ENCODE measurements at places on chromosomes 5 and 9.

DNA sequence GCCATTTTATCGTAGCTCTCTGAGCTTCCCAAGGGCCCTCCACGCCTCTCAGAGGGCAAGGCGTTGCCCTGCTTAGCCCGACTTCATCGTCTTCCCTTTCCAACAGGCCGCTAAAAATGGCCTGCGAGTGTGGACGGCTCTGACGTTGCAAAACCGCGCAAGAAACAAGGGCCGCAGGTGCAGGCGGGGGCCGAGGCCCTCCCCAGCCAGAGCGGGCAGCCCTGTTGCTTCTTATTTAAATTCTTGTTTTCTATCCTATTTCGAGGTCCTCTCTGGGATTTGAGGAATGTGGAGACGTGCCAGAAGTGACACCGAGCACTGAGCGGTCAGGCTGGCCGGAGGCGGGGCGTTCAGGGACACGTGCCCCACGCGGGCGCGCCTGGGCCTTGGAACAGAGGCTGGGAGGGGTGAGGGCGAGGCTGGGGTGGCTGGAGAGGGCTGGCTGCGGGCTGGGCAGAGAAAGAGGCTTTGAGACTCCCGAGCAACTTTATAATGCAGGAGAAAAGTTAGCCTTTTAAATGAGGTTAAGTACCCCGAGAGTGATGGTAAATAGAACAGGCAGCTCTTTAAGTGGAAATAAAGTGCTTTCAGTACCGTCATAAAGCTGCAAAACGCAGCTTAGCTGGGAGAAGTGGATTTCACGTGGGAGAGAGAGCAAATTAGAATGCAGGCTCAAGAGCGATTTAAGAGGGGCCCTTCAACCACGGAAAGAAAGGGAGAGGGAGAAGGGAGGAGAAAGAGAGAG lies 243.6 kb downstream of the AUH start:
- no peak for DNase-seq

DNA sequence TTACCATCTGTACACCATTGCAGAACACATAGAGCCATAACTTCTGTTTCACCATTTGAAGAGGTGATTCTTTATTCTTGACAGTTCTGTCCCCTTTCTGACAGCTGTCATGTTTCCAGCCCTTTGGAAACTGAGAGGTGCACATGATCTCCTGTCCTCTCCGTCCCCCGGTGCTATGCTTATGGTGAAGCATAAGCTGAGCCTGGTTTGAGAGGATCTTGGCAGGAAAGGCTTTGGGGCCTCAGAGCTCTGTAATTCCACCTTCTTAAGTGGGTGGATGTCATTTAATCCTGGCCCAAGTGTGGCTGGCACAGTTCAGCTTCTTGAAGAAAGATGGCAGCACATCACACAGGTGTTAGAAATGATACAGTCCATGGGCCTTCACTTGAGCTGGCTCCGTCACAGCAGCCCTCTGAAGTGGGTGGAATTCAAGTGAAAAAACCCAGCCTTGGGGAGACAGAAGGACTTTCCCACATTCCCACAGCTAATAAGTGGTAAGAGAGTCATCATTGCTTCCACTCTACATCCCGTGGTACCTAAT lies 30.7 kb upstream of the GRPEL2 start:
- no peak for DNase-seq

DNA sequence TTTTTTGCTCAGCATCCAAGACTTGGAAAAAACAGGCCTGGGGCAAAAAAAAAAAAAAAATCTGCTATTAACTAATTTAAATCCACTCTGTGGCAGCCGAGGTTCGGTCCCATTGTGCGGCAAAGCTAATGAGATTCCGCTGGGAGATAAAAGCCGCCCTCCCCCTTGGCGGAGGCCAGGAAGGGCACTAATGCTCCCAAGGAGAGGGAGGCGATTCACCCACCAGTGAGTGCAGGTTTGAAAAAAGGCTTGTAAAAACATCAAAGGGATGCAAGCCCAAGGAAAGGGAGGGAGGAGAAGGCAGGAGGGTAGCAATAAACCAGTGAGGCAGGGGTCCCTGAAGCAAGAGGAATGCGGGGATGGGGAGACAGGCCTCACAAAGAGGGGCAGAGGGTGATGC lies 129.5 kb upstream of the RAPGEF1 start:
- DNase-seq = no peak

DNA sequence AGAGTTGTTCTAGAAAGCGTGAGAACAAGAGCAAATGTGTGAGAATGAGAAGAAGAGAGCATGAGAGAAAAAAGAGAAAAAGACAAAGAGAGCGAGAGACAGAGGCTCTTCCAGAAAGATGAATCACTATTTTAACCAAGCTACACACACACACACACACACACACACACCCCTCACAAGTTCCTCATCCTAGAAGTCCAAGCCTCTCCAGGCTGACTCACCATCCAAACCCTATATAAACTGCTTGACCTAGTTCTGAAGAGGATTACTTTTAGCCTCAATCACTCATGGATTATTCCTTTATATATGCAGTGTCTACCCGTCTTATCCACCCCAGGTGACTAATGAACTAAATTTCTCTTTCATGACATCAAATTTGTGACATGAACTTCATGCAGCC lies 37.6 kb downstream of the C9orf57 start:
- no peak for DNase-seq

- no peak for DNase-seq
Measured at GRCh38 chr5:174796711-174797192, 72.4 kb downstream of the MSX2 start.

DNA sequence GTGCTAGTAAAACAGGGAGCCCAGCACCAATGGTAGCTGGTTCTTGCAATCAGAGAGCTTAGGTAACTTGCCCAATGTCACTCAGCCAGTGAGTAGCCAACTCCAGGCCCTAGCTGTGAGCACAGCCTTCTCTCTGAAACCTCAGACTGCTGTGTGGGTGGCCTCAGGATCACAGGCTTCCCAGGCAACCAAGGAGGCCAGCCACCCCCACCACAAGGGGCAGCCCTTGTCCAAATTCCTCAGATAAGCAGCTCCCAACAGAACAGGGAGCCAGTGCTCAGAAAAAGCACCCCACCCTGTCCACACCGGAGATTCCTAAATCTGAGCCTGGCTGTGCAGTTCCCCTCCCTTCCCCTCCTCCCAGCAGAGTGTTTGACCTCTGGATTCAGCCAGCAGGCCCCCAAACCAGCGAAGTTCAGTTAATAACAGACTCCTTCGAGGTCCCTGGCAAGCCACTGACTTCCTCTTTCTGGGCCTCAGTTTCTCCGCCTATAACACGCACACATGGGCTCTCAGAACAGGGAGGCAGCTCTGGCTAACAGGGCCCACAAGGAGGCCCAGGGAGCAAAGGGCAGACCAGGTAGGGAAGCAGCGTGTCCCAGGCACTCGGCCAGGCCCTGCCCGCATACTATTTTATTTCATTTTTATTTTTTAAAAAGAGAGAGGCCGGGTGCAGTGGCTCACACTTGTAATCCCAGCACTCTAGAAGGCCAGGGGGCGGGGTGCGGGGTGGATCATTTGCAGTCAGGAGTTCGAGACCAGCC lies 2.7 kb downstream of the EEIG1 start:
- no peak for DNase-seq
